Cortex of kidney (tissue), 1 donor: ENCODE measurements at places on chromosomes 7 and 10.

DNA sequence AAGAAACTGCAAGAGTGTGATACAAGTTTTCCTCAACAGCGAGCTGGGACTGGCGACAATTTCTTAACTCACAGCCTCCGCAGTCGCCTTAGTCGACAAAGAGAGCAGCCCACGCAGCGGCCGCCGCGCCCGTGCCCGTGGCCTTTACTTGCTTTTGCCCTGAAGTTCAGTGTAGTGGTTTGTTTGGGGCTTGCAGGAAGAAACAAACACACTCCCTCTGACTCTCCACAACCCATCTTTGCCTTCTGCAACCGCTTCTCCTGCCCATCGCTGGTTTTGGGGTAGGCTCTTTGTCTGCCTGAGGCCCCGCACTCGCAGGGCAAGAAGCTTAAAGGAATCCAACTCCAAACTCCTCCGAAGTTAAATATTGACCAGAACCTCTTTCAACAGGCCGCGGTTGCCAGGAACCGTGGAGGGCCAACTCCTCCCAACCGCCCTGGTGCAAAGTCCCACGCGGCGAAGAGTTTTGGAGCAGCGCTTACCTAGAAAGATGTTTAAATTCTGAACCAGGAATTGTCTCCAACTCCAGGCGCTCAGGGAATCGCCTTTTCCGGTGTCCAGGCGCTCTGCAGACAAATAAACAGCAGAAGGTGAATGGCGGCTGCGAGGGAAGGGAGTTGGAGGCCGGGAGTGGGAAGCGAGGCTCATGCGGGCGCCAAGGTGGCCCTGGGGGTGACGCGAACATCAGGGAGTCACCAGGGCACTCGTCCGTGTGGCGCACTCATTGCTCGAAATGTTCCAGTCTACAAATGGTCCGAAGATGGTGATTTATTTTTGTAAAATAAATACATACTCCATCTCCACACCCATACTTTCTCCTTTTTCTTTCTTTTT lies 8.3 kb downstream of the HOXA4 start:
- no peak for DNase-seq

- no peak for DNase-seq
Observed at GRCh38 chr7:132780822-132781221, 204.6 kb upstream of the PLXNA4 start.

GRCh38 chr10:98320486-98321185 lies 52.6 kb upstream of the LOXL4 start:
- no peak for DNase-seq

DNA sequence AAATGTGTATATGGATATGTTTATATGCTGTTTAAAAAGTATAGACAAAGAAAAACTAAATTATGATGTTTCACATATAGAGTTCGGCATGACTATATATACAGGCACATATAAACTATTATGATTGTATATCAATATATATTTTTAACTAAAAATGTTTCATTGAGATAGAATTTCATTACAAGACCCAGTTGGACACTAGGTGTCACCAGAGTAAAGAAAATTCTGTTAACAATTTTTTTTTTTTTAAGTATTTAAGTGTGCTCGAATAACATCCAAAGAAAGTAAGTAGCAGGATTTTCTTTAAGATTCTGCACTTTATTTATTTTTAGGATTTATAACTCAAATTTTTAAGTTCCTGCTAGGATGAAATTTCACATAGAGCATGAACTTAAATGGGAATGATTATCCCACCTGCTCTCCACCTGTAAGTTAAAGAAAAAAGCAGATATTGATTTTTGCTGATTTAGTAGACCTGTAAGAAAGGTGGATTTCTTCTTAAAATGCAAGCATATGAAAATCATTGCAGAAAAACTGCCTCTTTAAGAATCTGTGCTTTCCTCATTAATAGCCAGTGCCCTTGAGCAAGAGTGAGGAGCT lies 961.5 kb downstream of the PCDH15 start:
- DNase-seq, result no peak

- no peak for DNase-seq
Observed at GRCh38 chr7:29990931-29991330, 1.3 kb upstream of the SCRN1 start.

- DNase-seq, result no peak
Observed at GRCh38 chr10:127905848-127906261, 1.0 kb upstream of the PTPRE start.

DNA sequence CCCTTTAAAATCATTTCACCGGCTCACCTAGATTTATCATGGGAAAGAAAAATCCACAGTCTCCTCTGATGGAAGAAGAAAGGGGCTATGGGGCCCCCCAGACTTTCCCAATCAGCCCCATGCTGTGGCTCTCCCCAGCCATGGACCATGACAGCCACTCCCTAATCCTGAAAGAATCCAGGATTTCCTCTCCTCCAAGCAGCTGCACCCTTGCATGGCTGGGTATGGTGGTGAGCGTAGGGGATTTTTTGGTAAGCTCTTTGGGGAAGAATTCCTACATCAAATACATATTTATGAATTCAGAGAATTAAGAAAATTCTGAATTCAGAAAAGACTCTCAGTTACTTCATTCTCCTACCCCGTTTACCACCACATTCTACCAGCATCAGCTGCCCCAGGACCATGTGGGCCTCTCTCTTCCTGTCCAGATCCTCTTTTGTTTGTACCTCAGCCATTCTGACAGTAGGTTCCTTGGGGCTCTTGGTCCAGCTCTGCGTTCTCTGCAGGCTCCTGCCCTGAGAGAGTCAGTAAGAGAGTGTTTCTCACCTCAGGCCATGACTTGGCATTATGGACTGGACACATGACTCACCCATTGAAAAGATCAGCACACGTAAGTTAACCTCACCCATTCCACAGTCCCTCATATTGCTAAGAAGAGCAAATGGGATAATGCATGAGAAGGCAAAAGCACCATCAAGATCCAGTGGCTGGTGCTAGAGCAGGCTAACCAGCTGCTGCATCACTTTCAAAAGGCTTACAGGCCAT lies 337.8 kb downstream of the ELMO1 start:
- no peak for DNase-seq

GRCh38 chr10:110137142-110137545 lies 70.3 kb upstream of the MXI1 start:
- no peak for DNase-seq

GRCh38 chr10:74988054-74988775 lies 123.2 kb upstream of the SAMD8 start:
- DNase-seq, result no peak

DNA sequence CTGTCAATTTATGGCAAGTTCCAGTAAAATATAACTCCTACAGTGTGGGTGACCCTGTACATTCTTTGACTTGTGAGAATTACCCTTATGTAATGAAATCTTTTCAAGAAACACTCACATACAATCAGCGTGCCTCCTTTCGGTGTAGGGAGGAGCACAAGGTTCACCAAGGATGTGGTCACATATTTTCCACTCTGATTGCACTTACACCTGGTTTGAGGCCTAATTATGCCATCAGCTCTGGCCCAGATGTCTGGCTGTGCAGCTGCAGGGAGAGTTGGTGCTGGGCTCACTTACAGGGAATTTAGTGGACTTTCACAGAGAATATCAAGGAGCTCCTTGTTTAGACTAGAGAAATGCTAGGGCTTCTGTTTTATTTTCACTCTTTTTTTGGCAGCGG lies 146.0 kb upstream of the STEAP4 start:
- no peak for DNase-seq

DNA sequence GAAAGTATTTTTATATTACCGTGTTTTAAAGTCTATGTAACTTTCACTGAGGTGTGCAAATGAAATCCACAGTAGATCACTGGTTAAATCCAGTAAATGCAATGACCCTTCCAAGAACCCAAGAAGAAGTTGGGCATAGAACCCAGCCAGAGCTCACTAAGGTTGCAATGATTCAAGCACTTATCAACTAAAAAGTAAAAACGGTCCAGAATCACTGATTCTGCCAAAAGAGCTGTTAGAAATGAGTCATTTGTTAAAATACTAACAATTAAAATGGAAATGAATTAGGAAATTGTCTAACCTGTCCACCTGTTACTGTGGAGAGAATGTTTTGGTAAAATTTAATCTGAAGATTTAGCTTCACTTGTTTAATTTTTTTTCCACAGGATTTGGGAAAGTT lies 74.4 kb downstream of the ANK3 start:
- no peak for DNase-seq

- DNase-seq, result no peak
Observed at GRCh38 chr7:41582116-41582515, 120.8 kb downstream of the INHBA start.

- DNase-seq, result no peak
Observed at GRCh38 chr7:155306673-155307470, 9.2 kb downstream of the INSIG1 start.

GRCh38 chr10:59805014-59805413 lies 51.8 kb upstream of the MRLN start:
- no peak for DNase-seq

DNA sequence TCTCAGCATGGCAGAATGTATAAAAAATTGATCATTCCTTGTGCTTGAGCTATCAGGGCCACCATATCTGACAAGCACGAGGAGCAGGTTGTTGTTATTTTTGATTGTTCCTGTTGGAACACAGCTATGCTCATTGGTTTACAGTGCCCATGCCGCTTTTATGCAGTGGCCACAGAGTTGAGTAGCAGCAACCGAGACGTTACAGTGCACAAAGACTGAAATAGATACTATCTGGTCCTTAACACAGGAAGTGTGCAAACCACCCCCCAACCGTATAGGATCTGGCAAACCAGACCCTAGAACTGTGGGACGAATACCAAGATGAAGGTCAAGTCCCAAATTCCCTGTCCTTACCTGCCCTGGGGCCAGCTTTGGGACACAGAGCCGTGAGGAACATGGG lies 216.6 kb downstream of the KLF6 start:
- DNase-seq, result no peak

DNA sequence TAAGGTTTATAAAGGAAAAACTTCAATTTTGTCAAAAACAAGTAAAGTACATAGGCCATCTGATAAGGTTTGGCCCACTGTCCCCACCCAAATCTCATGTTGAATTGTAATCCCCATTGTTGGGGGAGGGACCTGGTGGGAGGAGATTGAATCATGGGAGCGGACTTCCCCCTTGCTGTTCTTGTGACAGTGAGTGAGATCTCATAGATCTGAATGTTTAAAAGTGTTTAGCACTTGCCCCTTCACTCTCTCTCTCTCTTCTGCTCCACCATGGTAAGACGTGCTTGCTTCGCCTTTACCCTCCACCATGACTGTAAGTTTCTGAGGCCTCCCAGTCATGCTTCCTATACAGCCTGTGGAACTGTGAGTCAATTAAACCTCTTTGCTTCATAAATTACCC lies 18.2 kb downstream of the MRPL32 start:
- DNase-seq, result no peak

- no peak for DNase-seq
Observed at GRCh38 chr10:14481752-14482151, 151.0 kb upstream of the FRMD4A start.

DNA sequence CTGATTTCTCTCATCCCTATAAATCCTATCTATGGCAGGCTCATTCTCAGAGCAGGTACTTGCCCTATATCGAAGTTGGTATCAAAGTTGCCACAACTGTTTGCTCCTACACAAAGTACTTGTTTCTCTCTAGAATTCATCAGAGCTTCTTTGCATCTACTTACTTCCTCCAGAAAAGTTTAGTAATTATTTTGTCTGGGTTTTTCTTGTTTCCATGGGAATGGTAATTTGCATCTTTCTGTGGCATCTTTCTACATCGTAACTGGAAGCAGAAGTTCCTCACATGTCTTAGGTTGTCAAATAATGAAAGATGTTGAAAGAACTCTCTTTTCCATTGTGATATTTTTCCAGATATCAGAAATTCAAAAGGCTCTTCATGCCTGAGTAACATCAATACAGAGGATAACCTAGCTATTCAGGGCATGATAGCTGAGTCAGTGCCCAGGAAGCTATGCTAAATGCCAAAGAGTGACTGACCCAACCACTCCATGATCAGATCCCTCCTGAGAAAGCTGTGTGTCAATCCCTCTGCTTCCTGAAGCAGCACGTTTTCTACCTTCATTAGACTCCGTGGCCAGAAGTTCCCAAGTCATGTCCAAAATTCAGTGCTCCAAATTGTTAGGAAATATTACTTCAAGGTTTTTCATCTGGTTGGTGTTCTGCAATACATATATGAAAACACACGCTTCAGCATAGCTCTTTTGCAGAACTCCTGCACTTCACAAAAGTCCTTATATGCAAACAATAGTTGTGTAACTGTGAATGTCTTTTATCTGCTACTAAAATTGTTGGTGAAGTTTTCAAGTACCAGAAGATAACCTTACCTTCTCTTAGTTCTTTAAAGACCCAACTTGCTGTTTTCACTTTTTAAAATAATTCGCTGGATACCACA lies 216.5 kb downstream of the VTI1A start:
- DNase-seq, result no peak

GRCh38 chr7:4123346-4123745 lies 558.7 kb upstream of the FOXK1 start:
- DNase-seq, result no peak
